ENCODE measurements at places on chromosomes 3 and 15.

- no peak for DNase-seq
Observed at GRCh38 chr15:73935547-73935946, 9.3 kb downstream of the LOXL1 start.

DNA sequence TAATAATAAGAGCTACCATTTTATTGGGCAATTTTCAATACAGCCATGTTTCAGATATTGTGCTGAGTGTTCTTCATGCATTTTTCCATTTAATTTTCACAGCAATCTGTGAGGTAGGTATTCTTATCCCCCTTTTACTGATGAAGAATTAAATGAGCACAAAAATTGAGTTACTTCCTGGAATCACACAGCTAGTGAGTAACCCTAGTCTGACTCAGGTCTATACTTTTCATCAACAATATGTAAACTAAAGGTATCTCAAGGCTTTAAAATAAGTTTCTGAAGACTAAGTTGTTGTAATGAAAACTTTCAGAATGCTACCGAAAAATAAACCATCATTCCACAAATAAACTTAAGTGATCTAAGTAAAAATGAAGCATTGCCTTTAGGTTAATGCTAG lies 22.3 kb downstream of the HACD2 start:
- DNase-seq, result no peak

DNA sequence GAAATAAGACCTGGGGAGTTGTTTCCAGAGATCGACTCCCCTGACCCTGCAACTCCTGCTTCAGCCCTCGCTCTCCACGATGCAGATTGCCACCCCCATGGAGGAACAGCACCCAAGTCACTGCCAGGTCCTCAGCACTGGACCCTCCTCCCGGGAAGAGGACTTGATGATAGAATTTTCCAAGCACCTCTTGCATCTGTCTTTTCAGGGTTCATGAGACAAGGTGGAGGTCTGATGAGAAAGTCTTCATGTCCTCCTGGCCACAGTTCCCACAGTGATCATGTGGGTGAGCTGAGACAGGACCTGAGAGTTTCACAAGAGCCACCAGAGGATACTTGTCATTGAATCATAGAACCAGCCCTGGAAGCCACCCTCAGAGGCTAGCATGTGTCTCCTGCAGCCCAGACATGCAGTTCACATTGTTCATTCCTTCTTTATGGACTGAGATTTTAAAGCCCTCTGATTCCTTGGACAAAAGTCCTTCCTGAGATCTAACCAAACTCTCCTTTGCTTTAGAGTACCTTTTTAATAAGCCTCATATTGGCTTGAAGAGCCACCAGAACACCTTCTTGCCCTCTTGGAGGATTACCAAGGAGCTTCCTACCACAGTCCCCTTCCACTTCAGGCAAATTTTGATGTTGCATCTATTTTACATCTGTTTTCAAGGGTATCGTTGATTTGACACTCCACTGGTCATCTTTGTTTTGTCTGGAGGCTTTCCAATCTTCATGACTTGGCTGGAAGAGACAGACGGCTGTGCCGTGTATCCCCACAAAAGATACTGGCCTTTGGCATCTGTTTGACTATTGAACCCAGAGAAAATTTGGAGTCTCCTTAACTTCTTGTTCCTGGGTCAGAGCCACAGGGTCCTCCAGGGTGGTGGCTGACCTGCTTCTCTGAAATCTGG lies 224.8 kb upstream of the BHLHE40 start:
- no peak for DNase-seq

DNA sequence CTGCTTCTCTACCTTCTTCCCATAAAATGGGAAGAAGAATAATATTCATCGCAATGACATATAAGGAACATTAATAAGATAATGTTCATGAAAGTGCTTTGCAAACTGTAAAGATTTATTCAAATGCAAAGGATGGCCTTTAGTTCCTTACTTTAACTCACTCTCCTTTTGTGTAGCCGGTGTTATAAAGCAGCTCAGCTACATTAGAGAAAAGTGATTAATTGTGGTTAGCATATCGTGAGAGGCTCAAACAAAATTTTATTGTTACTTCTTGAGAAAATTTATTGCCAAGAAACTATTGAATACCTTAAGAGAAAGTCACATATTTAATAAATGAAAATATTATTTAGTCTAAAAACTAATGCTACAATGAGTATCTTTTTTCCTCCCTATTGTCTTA lies 250.7 kb upstream of the NR2E3 start:
- no peak for DNase-seq

DNA sequence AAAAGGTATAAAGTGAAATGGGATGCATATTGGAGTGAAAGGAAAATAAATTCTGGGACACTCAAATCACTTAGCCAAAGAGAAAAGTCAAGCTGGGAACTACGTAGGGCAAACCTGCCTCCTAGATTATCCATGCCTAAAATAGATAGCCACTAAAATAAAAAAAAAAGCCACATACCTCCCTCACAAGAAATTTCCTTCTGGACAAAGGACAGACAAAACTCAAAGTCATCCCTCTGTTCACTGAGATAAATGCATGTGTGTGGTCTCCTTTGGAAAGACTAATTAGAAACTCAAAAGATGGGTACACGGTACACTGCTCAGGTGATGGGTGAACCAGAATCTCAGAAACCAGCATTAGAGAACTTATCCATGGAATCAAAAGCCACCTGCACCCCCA lies 65.2 kb upstream of the MME start:
- DNase-seq, result no peak

DNA sequence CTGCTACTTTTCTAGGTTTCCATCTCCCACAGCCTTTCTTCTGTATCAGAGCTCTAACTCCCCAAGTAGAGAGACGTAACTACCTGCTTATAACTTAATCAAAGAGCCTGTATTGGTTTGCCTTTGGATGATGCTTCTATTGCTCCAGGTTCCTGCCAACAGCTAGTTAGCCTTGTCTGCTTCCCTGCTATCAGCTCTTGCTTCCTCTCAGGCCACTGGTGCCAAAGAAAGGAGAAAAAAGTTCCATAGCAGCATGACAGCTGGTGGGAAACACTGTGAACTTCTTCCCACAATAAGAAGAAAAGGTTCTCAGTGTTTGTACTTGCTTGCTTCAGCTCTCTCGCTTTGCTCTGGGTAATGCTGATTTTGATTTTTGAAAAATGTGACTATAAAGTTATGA lies 206.6 kb downstream of the GBE1 start:
- DNase-seq, result no peak

DNA sequence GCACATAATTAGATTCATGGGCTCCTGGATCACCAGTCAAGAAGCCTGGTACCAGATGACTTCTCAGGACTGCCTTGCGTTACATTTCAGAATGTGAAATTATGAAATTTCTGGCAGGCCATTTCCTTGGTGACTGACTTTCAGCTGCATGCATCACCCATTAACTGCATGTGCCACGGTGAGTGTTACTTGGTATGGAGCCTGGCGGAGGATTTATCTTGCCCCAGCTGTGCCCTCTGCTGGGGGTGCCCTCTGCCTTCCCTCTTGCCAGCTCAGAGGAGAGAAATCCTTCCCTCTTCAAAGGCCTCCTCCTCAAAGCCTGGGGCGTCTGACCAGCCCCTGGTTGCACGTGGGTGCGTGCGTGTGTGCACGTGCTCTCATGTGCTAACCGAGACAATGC lies 57.7 kb upstream of the CTSH start:
- DNase-seq, result no peak

Data from right hindlimb (tissue), 1 donor.